ENCODE measurements at places on chromosomes 2 and 18. TPM values are rescaled to one million over a fixed set of nuclear protein-coding genes. Genes with fewer than 3 reads are reported as not detected.

MAB21L4 gene
- total RNA-seq = not detected

DSC2 gene
- total RNA-seq = 0.58 TPM

TNS1 gene
- 249 TPM for total RNA-seq

DNA sequence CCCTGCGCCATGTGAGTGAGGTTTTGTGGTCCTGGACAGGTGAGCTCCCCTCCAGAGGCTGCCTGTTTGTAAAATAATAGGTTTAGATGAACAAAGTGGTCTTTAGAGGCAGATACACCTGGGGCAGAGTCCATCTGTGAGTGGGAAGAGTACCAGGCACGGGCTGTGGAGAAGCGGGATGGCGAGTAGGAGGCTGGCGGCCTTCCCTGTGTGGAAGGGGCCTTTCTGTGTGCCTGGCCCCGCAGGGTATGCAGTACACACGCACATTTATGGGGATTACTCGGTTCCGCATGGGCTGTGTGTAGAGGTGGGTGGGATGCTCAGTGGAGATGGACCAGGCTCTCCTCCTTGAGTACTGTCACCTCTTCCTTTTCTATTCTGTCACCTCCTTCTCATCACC lies 64.1 kb downstream of the AGAP1 start:
- H3K27ac ChIP-seq = no peak overlapping the region
- DNase-seq = peak; percentile 68
- no peaks in the 10 kb centered on the region for H3K27me3 ChIP-seq
- peaks cover 36% of the 10 kb centered on the region for H3K4me1 ChIP-seq

NETO1 gene
- not detected for total RNA-seq

- H3K27me3 ChIP-seq = no peaks in the 10 kb centered on the region
- no peak overlapping the region for H3K4me3 ChIP-seq
- H3K36me3 ChIP-seq = no peaks in the 10 kb centered on the region
- peaks cover 3% of the 10 kb centered on the region for H3K4me1 ChIP-seq
- no peak overlapping the region for H3K27ac ChIP-seq
Observed at GRCh38 chr18:49023938-49024803, 73.4 kb upstream of the SMAD7 start.

TM4SF20 gene
- not detected for total RNA-seq
